ENCODE measurements at places on chromosomes 1 and 21.

- no peak for DNase-seq
Measured at GRCh38 chr21:14096172-14096571, 114.6 kb downstream of the LIPI start.

GRCh38 chr1:40630488-40631223 is 34.8 kb downstream of the RIMS3 start:
- no peak for DNase-seq

DNA sequence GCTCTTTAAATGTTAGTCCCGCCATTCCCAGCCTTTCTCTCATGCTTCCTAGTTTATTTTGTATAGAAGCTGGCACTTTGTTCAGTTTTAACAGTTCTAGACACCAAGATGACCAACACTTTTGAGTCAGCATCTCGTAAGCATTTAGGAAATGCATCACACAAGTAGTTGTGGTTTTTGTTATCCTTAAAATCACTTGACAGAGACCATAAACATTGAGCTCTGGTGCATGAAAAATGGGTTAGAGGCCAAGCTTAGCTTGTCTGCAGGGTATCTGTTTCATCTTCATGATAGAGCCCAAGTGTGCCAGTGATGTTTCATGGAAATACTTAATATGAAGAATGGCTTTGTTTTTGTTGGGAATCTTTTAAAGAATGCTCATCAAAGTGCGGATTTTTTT is 159.7 kb downstream of the DISP1 start:
- no peak for DNase-seq

- no peak for DNase-seq
Measured at GRCh38 chr1:87179851-87180519, 148.7 kb upstream of the LMO4 start.

- no peak for DNase-seq
Measured at GRCh38 chr21:45050797-45051489, 23.4 kb upstream of the ADARB1 start.

DNA sequence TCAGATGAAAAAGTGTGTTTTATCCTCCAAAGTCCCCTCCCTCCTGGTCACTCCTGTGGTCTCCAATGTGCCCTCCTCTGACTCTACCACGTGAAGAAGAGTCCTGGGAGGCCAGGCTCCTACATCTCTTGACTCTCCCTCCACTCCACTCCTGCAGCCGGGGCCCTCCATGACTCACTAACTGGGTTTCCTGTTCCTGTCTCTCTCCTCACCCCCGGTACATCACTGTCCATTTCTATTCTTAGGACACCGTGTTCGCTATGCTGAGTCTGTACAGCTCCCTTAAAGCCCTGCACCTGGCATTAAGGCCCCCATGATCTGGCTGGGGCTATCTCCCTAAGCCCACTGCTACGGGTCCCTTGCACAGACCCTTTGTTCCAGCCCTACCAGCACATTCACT is 93.4 kb downstream of the BCAR3 start:
- no peak for DNase-seq
